ENCODE measurements at places on chromosomes 1 and 21. TPM values are rescaled to one million over a fixed set of nuclear protein-coding genes. Genes with fewer than 3 reads are reported as not detected.
A peak's percentile ranks its signal among the peaks of the same experiment; 100 is the strongest.

DNA sequence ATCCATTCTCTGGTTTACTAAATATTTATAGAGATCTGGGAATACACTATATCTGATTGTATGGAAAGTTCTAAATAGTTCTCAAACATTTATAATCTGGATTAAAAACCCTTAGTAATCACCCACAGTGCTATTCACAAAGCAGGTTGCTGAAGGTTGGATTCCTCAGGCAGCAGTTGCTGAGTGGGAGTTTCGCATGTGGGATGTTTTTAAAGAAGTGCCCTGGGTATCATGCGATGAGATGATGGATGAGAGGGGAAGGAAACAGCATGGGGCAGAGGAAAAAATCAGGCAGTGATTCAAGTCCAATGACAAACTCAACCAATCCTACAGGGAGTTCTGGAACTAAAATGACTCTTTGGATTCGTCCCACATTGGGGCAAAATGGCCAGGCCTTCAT, 85.3 kb upstream of the GALNT2 start:
- DNase-seq: no peak
- H3K27me3 ChIP-seq: peaks cover 3% of the 10 kb centered on the region
- H3K4me1 ChIP-seq: peaks cover 2% of the 10 kb centered on the region
- peaks cover 4% of the 10 kb centered on the region for H3K36me3 ChIP-seq
- no peak overlapping the region for H3K27ac ChIP-seq
- H3K4me3 ChIP-seq: no peak overlapping the region

DNA sequence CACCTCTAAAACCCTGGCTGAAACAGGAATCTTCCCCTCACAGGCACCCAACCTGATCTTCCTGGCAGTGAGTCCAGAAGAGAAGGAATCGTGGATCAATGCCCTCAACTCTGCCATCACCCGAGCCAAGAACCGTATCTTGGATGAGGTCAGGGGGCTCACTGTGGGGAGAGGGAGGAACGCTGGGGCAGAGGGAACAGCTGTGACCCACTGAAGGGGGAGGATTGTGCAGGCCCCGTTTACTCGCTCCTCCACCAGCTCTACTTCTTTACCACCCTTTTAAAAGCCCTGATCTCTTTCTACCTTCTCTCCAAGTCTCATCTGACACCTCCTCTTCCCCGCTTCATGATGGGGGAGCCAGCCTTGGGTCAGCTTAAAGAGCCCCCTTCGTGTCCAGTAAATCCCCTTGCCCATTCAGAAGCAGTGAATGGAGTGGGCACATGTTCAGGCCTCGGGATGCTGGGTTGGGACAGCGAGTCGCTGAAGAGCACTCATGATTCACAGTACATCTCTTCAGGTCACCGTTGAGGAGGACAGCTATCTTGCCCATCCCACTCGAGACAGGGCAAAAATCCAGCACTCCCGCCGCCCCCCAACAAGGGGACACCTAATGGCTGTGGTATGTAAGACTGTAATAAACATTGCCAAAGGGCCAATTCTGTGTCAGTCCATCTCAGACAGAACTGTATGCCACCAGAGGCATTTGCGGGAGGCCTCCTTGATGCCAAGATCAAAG, 7.3 kb downstream of the PLEKHO1 start:
- peaks cover 9% of the 10 kb centered on the region for H3K27me3 ChIP-seq
- H3K4me3 ChIP-seq: peak overlapping the region; percentile 20
- H3K4me1 ChIP-seq: peaks cover 37% of the 10 kb centered on the region

- no peak overlapping the region for H3K27ac ChIP-seq
- H3K4me1 ChIP-seq: peaks cover 5% of the 10 kb centered on the region
- no peak for DNase-seq
- no peaks in the 10 kb centered on the region for H3K36me3 ChIP-seq
- H3K4me3 ChIP-seq: no peak overlapping the region
These were observed 225.1 kb downstream of the PLA2G4A start for GRCh38 chr1:187053876-187054275.

DNA sequence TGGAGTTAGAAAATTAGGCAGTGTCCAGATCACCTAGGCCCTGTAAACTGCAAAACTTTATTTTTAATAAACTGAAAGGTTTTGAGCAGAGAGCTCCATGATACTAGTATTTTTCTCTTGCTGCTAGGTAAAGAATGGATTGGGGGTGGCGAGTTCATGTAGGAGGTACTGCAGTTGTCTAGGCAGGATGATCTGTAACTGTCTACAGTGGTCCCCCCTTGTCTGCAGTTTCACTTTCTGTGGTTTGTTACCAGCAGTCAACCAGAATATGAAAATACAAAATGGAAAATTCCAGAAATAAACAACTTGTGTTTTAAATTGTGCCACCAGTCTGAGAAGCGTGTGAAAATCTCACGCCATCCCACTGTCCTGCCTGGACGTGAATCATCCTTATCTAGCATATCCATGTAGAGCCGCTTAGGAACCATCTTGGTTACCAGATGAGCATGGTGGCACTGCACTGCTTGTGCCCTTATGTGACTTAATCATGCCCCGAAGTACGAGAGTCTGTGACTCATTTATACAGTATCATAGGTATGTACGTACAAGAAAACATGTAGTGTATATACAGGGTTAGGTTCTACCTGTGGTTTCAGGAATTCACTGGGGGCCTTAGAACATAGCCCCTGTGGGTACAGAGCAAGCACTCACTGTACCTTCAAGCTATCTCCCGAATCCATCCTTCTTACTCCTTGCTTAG, 94.2 kb downstream of the AHCTF1 start:
- no peaks in the 10 kb centered on the region for H3K36me3 ChIP-seq
- no peak overlapping the region for H3K27ac ChIP-seq
- no peak for DNase-seq

GRCh38 chr1:2132222-2133038, 62.1 kb downstream of the FAAP20 start:
- peaks cover 13% of the 10 kb centered on the region for H3K4me1 ChIP-seq
- H3K36me3 ChIP-seq: no peaks in the 10 kb centered on the region
- peak overlapping the region; percentile 79 for H3K4me3 ChIP-seq
- H3K27me3 ChIP-seq: peaks cover 12% of the 10 kb centered on the region
- no peak for DNase-seq
- peak overlapping the region; percentile 89 for H3K27ac ChIP-seq

DNA sequence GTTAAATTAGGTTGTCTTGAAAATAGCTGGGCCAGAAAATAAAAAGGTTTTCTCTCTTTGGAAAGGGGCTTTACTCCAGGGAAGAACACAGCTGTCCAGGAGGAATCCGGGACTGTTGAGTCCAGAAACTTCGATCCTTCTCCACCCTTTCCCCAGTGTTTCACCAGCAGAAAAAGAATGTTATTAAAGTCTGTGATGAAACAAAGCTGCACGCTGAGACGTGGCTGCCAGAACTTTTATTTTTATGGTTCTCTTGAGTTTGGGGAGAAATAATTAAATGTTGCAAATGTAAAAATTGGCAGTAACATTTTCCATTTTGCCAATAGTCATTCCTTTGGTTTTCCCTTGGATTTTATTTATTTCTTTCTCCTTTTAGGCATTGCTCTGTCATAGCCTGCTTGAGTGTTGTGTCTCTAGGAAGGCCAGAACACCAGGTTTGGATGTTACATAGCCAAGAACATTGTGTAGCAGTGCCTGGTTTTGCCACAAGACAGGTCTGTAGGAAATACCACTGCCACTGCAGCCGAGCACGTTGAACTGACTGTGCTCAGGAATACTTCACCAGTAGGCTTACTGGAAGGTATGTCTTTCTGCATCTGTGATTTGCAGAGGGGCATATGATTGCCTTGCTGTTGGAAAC, 87.4 kb downstream of the ROR1 start:
- peaks cover 4% of the 10 kb centered on the region for H3K36me3 ChIP-seq
- H3K27ac ChIP-seq: no peak overlapping the region
- peaks cover 6% of the 10 kb centered on the region for H3K4me1 ChIP-seq

GRCh38 chr1:170586321-170587252, 54.6 kb downstream of the GORAB start:
- DNase-seq: no peak
- no peak overlapping the region for H3K4me3 ChIP-seq
- H3K27ac ChIP-seq: no peak overlapping the region
- H3K27me3 ChIP-seq: peaks cover 3% of the 10 kb centered on the region
- H3K4me1 ChIP-seq: no peaks in the 10 kb centered on the region
- no peaks in the 10 kb centered on the region for H3K36me3 ChIP-seq

- H3K4me1 ChIP-seq: peaks cover 4% of the 10 kb centered on the region
- no peak overlapping the region for H3K4me3 ChIP-seq
- no peaks in the 10 kb centered on the region for H3K36me3 ChIP-seq
These were observed 38.9 kb upstream of the TARDBP start for GRCh38 chr1:10973552-10973951.

GRCh38 chr1:227541129-227541528, 22.2 kb upstream of the ZNF678 start:
- DNase-seq: no peak
- H3K27ac ChIP-seq: no peak overlapping the region
- H3K4me3 ChIP-seq: peak overlapping the region; percentile 42
- peaks cover 3% of the 10 kb centered on the region for H3K4me1 ChIP-seq
- no peaks in the 10 kb centered on the region for H3K36me3 ChIP-seq

DNA sequence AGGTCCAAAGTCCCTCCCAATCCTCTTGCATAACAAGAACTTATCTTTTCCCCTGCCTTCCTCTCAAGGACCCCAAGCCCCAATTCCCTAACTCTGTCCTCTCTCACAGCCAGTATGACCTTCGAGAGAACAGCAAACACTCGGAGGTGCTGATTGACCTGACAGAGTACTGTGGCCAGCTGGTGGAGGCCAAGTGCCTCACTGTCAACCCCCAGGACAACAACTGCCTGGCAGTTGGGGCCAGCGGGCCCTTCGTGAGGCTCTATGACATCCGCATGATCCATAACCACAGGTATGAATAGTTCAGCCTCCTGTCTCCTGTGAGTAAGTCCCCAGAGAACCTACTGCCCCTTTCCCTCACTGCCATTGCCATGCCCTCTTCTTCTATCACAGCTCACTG, 29.9 kb upstream of the TMEM222 start:
- DNase-seq: no peak
- peaks cover 7% of the 10 kb centered on the region for H3K36me3 ChIP-seq
- no peak overlapping the region for H3K4me3 ChIP-seq
- H3K27ac ChIP-seq: no peak overlapping the region
- peaks cover 6% of the 10 kb centered on the region for H3K27me3 ChIP-seq
- peaks cover 12% of the 10 kb centered on the region for H3K4me1 ChIP-seq

DNA sequence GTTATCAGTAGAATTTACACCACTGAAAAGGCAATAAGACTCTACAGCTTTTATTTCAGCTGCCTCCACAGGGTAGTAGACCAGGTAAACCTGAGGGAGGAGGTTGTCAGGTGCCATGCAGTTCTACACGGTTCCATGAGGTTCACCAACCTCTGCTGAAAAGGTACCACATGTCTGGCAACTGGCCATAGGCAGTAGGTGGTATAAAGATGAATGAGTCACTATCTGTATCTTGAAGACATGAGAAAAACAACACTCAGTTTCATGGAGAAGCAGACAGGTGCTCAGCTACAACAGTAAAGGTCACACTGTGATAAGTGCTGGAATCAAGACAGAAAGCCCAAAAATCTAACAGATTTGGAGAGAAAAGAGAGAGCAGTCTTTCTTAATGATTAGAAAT, 145.4 kb downstream of the PTGER3 start:
- no peak for DNase-seq
- H3K4me3 ChIP-seq: no peak overlapping the region
- peaks cover 9% of the 10 kb centered on the region for H3K4me1 ChIP-seq
- no peaks in the 10 kb centered on the region for H3K36me3 ChIP-seq
- no peak overlapping the region for H3K27ac ChIP-seq

GRCh38 chr21:42312626-42313104, 2.5 kb downstream of the TFF3 start:
- no peak overlapping the region for H3K27ac ChIP-seq
- H3K27me3 ChIP-seq: no peaks in the 10 kb centered on the region
- no peaks in the 10 kb centered on the region for H3K36me3 ChIP-seq
- no peak overlapping the region for H3K4me3 ChIP-seq

GRCh38 chr1:37946703-37947360, at the start of gene INPP5B:
TSS of gene INPP5B (minus strand) at chr1:37947053. CDS start at chr1:37946308, 745 bp downstream.
- peaks cover 5% of the 10 kb centered on the region for H3K27me3 ChIP-seq
- H3K4me3 ChIP-seq: peak within 1 kb of the TSS; percentile 99
- H3K27ac ChIP-seq: peak within 1 kb of the TSS; percentile 98
- peak; percentile 90 for DNase-seq

DNA sequence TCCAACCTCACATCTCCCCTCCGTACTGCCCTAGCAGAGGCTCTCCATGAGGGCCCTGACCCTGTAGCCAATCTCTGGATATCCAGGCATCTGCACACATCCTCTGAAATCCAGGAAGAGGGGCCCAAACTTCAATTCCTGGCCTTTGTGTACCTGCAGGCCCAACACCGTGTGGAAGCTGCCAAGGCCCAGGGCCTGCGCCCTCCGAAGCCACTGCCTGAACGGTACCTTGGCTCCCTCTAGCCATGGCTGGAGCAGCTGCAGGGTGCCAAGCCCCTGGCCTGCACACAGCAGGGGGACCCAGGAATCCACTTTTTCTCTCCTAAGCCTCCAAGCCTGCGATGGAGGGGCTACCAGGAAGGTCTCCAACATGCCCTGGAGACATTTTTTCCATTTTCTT, 84.2 kb downstream of the PTGER3 start:
- no peaks in the 10 kb centered on the region for H3K36me3 ChIP-seq
- no peaks in the 10 kb centered on the region for H3K27me3 ChIP-seq
- DNase-seq: no peak
- no peaks in the 10 kb centered on the region for H3K4me1 ChIP-seq

DNA sequence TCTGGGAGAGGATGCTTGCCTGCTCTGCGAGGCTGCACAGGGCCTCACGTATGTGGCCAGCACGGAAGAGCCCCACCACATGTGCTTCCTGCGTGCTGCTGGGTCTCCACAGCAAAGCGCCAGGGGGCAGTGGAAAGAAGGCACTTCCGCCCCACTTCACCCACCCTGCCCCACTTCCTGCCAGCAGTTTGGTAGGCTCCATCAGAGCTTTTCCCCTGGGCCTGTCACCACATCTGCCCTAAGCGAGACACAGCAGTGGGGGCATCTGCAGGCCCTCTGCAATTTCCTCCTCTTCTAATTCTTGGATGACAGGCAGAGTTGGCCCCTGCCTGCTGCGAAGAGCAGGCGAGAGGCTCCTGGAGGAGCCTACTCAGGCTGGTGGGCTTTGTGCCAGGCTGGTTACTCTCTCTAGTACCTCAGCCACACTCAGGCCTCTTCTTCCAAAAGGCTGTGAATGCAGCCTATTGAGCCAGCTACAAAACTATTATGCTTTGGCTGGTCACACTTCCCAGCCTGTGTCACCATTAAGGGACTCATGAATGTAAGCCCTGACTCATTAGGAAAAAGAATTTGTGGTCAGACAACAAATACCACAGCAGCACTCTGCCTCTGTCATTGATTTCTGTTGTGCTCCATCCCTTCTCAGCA, 25.0 kb downstream of the CD244 start:
- H3K27ac ChIP-seq: no peak overlapping the region
- H3K4me3 ChIP-seq: no peak overlapping the region
- no peaks in the 10 kb centered on the region for H3K36me3 ChIP-seq
- H3K4me1 ChIP-seq: peaks cover under 1% of the 10 kb centered on the region
- no peak for DNase-seq
- H3K27me3 ChIP-seq: no peaks in the 10 kb centered on the region

DOP1B gene
- 37.8 TPM for total RNA-seq

YBX1 gene
- total RNA-seq: 531 TPM

MYOC gene
- not detected for total RNA-seq

NBPF4 gene
- not detected for total RNA-seq

LIN28A gene
- 97.3 TPM for total RNA-seq

SLC44A5 gene
- 15.4 TPM for total RNA-seq

KIF2C gene
- total RNA-seq: 8.6 TPM

PDC gene
- not detected for total RNA-seq

Measured in glutamatergic neuron (in vitro differentiated cells).